ENCODE measurements at places on chromosomes 2 and 18. TPM values are rescaled to one million over a fixed set of nuclear protein-coding genes. Genes with fewer than 3 reads are reported as not detected.

DES gene
- not detected for total RNA-seq

RNMT gene
- total RNA-seq: 64.3 TPM

FHOD3 gene
- total RNA-seq: not detected

IL36G gene
- total RNA-seq: not detected

AFF3 gene
- 5.6 TPM for total RNA-seq

SNTG2 gene
- 0.25 TPM for total RNA-seq

- peaks cover 45% of the 10 kb centered on the region for H3K36me3 ChIP-seq
- H3K27me3 ChIP-seq: peaks cover 64% of the 10 kb centered on the region
- H3K27ac ChIP-seq: no peak overlapping the region
- peak overlapping the region; percentile 63 for H3K4me3 ChIP-seq
- peaks cover 40% of the 10 kb centered on the region for H3K4me1 ChIP-seq
- peak; percentile 41 for DNase-seq
Observed at GRCh38 chr2:156322051-156322685, 10.4 kb downstream of the NR4A2 start.

DNA sequence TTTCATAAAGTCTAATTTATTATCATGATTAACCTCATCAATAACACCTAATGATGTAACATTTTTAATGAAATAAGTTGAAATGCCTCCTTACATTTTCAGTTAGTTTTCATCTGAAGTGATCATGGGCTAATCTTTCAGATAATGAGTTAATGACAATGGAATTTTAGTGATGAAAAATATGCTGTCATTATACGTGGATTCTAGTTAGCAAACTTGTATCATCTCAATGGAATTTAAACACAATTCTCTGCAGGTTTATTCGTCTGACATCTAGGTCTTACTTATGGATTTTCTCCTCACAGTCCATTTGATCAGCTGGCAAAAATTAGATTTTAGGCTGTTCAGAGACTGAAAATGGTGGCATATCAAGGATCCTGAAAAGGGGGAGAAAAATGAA is 885.0 kb downstream of the SLC4A3 start:
- H3K36me3 ChIP-seq: no peaks in the 10 kb centered on the region
- H3K27ac ChIP-seq: no peak overlapping the region
- no peak for DNase-seq
- H3K4me1 ChIP-seq: no peaks in the 10 kb centered on the region
- no peak overlapping the region for H3K4me3 ChIP-seq

DNA sequence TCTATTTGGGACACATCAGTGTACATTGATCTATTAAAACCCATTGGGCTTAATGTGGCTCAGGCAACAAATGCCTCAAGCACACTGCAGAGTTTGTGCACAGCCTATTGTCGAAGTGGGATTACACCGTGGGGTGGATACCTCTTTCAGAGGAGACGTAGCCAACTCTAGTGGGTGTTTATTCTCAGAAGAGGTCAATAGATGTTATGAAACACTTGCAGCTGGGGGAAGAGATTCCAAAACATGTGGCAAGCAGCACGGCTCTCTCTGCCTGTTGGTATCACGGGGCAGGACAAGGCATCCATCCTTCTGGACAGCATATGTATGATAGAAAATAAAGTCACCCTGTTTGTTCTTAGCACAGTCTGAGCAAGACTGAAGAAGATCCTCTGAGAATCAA is 121.4 kb upstream of the COPS8 start:
- H3K4me1 ChIP-seq: peaks cover 25% of the 10 kb centered on the region
- no peak overlapping the region for H3K4me3 ChIP-seq
- no peaks in the 10 kb centered on the region for H3K27me3 ChIP-seq
- H3K36me3 ChIP-seq: no peaks in the 10 kb centered on the region
- no peak for DNase-seq

GRCh38 chr2:42996528-42996927 is 204.1 kb upstream of the HAAO start:
- no peak for DNase-seq
- no peaks in the 10 kb centered on the region for H3K36me3 ChIP-seq
- no peak overlapping the region for H3K27ac ChIP-seq
- H3K4me1 ChIP-seq: no peaks in the 10 kb centered on the region

DNA sequence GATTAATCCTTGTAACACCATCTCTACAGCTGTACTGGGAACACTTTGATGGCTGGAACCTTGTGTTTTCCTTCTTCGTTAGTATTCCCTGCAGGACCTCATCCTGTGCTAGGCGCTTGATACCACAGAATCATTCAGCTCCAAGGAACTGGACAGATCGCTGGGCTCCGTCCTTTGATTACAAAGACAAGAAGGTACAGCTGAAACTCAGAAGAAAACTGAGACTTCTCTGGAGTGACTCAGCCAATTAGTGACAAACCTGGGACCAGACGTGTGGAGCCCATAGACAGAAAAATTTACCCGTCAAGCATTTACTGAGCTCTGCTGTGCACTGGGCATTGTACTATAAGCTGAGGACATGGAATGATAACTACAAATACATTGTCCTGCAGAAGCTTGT is 67.3 kb downstream of the NCKAP5 start:
- H3K36me3 ChIP-seq: no peaks in the 10 kb centered on the region
- no peak overlapping the region for H3K4me3 ChIP-seq
- H3K4me1 ChIP-seq: no peaks in the 10 kb centered on the region
- no peak overlapping the region for H3K27ac ChIP-seq

DNA sequence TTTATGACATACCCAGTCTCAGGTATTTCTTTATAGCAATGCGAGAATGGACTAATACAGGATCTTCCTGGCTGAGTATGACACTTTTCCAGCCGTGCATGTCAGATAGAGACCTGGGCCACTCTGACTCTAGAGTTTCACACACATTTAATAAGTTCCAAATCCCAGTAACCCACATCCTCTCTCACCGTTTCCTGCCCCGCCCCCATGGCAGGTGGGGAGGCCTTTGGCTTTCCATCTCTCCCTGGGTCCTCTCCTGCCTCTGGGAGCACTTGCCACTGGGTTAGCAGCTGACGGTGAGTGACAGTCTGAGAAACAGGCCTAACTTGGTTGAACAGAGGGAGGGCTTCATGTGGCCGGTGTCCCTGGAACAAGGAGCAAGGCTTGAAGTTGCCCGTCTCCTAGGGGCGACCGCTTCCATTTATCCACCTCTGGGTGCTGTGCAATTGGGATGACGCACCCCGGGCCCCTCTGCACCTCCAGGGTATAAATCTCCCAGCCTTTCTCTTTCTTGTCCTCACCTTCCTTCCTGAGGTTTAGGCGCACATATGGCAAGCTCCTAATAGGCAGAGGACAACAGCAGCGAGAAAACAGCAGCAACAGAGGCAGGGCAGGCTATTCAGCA is 152.7 kb upstream of the HDAC4 start:
- DNase-seq: peak; percentile 26
- no peak overlapping the region for H3K4me3 ChIP-seq
- peaks cover 24% of the 10 kb centered on the region for H3K4me1 ChIP-seq
- peaks cover 8% of the 10 kb centered on the region for H3K27me3 ChIP-seq
- H3K27ac ChIP-seq: no peak overlapping the region
- H3K36me3 ChIP-seq: no peaks in the 10 kb centered on the region

- H3K36me3 ChIP-seq: peaks cover 6% of the 10 kb centered on the region
- peak; percentile 60 for DNase-seq
- peaks cover 35% of the 10 kb centered on the region for H3K4me1 ChIP-seq
- peak within 1 kb of the TSS; percentile 75 for H3K27ac ChIP-seq
- H3K27me3 ChIP-seq: no peaks in the 10 kb centered on the region
Observed at GRCh38 chr2:231124838-231125568, at the start of gene HTR2B. Gene HTR2B, minus strand, starts transcription at chr2:231125042. Its CDS starts 1,278 bp downstream, at chr2:231123764.

GRCh38 chr2:197591339-197592072 is 75.6 kb downstream of the MOB4 start:
- DNase-seq: no peak
- H3K4me3 ChIP-seq: no peak overlapping the region
- H3K27me3 ChIP-seq: peaks cover 4% of the 10 kb centered on the region
- no peak overlapping the region for H3K27ac ChIP-seq
- no peaks in the 10 kb centered on the region for H3K4me1 ChIP-seq
- no peaks in the 10 kb centered on the region for H3K36me3 ChIP-seq

GRCh38 chr2:2765839-2766495 is 434.9 kb upstream of the MYT1L start:
- no peak overlapping the region for H3K4me3 ChIP-seq
- no peaks in the 10 kb centered on the region for H3K27me3 ChIP-seq
- no peak overlapping the region for H3K27ac ChIP-seq
- H3K36me3 ChIP-seq: no peaks in the 10 kb centered on the region
- H3K4me1 ChIP-seq: no peaks in the 10 kb centered on the region

DNA sequence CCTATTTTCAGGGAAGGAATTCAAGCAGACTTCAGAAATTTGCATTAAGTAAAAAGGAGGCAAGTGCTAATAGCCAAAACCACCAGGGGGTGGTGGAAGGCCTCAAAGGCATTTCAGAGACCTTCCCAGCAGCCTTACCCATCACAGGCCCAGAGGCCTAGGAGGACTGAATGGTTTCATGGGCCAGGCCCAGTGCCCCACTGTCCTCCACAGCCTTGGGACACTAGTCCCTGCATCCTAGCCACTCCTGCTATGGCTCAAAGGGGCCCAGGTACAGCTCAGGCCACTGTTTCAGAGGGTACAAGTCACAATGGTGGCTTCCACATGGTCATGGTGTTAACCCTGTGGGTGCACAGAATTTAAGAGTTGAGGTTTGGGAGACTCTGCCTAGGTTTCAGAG is 58.6 kb upstream of the CHAC2 start:
- H3K4me3 ChIP-seq: no peak overlapping the region
- no peaks in the 10 kb centered on the region for H3K4me1 ChIP-seq
- H3K27me3 ChIP-seq: no peaks in the 10 kb centered on the region
- H3K27ac ChIP-seq: no peak overlapping the region

DNA sequence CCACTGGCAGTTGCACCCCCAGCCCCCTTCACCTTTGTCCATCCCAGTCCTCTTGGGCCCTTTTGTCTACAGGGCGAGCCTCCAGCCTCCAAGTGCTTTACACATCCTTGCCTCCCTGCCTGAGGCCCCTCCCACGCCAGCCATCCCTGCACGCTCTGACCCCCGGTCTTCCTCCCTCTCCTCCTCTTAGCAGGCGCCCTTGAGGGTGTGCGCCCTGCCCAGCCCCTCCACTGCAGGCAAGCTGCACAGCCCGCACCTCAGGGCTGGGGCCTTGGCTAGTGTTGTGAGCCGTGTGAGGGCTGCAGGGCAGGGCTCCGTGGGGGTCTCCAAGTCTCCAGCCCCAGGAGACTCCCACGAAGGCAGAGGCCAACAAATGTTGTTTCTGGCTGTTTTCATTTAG is 6.9 kb downstream of the BOK start:
- H3K4me1 ChIP-seq: no peaks in the 10 kb centered on the region
- H3K36me3 ChIP-seq: no peaks in the 10 kb centered on the region
- DNase-seq: no peak

DNA sequence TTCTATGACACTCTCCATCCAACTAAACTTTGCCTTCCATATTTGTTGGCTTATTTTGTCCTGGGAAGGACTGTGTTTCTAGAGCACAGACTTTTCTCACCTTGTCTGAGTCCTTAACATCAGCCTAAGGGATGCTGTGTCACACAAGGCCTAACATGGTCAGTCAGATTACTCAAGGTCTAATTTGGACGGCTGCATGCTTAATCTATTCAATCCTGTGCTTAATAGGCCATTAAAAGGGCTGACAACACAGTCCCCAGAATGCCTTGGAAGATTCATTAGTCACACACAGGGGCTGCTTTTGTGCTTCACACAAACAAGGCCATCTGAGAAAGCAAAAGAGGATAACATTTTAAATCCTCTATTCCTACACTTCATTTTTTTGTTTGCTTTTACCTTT is 84.0 kb downstream of the DYNAP start:
- no peaks in the 10 kb centered on the region for H3K36me3 ChIP-seq
- H3K4me3 ChIP-seq: no peak overlapping the region
- H3K27me3 ChIP-seq: peaks cover 3% of the 10 kb centered on the region
- H3K27ac ChIP-seq: no peak overlapping the region
- H3K4me1 ChIP-seq: peaks cover 2% of the 10 kb centered on the region

DNA sequence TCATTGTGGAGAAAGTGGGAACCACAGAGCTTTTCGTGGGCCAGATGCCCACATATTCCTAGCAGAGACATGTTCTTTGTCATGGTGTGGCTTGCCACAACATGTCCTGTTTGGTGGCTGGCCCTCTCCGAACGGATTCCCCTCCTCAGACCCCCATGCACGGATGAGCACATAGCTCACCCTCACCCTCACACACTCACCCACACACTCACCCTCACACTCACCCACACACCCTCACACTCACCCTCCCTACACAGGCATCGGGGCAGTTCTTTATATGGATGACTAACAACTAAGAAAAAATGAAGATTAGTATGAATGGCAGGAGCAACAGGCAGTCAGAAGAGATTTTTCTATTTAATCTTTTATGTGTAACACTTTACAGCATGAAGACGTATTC is 149.9 kb downstream of the ZNF236 start:
- no peak overlapping the region for H3K4me3 ChIP-seq
- no peak overlapping the region for H3K27ac ChIP-seq
- H3K27me3 ChIP-seq: no peaks in the 10 kb centered on the region
- H3K36me3 ChIP-seq: peaks cover 8% of the 10 kb centered on the region
- no peak for DNase-seq

DNA sequence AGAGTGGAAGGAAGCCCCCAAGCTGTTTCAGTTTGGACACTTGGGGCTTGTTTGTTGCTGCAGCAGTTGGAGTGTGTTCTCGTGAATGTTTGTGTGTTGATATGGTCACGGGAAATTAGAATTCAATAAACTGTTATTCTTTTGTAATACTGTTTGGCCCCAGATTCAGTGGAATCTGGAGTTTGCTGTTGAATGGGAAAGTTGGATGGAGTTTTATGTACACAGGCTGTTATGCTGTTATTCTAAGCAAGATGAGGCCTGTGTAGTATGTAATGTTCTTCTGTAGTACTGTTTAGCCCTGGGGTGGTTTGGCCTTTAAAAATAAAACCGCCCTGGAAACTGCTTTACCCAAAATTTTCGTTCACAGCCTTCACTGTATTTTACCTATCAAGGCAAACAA is 810.4 kb upstream of the HS6ST1 start:
- no peak overlapping the region for H3K4me3 ChIP-seq
- H3K36me3 ChIP-seq: no peaks in the 10 kb centered on the region
- DNase-seq: no peak
- no peak overlapping the region for H3K27ac ChIP-seq
- no peaks in the 10 kb centered on the region for H3K4me1 ChIP-seq

- no peaks in the 10 kb centered on the region for H3K36me3 ChIP-seq
- DNase-seq: no peak
- H3K27me3 ChIP-seq: peaks cover 8% of the 10 kb centered on the region
- H3K27ac ChIP-seq: no peak overlapping the region
- H3K4me1 ChIP-seq: no peaks in the 10 kb centered on the region
Observed at GRCh38 chr2:60633615-60634014, 80.2 kb upstream of the BCL11A start.

- no peak overlapping the region for H3K4me3 ChIP-seq
- no peaks in the 10 kb centered on the region for H3K36me3 ChIP-seq
- no peak overlapping the region for H3K27ac ChIP-seq
- H3K27me3 ChIP-seq: no peaks in the 10 kb centered on the region
- H3K4me1 ChIP-seq: no peaks in the 10 kb centered on the region
Observed at GRCh38 chr2:198164843-198165242, 360.4 kb downstream of the PLCL1 start.

DNA sequence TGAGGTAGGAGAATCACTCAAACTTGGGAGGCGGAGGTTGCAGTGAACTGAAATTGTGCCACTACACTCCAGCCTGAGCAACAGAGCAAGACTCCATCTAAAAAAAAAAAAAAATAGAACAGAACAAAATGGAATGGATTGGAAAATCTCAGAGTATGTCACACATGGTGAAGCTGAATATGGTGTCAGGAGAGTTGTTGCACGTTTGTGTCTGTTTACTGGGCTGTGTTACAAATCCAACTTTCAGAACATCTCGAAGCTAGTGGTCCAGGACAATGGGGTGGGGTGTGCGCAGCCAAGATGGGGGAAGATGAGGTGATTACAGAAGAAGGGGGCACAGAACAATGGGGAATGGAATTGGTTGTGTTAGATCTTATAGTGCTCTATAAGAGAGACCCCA is 17.6 kb downstream of the SAG start:
- H3K27ac ChIP-seq: no peak overlapping the region
- peaks cover 3% of the 10 kb centered on the region for H3K4me1 ChIP-seq
- DNase-seq: no peak
- no peaks in the 10 kb centered on the region for H3K36me3 ChIP-seq
- H3K4me3 ChIP-seq: no peak overlapping the region
